ENCODE measurements at places on chromosomes 11 and 22. TPM values are rescaled to one million over a fixed set of nuclear protein-coding genes. Genes with fewer than 3 reads are reported as not detected.
A peak's percentile ranks its signal among the peaks of the same experiment; 100 is the strongest.

PARVG gene
- total RNA-seq = not detected

GPR83 gene
- total RNA-seq = not detected

DNA sequence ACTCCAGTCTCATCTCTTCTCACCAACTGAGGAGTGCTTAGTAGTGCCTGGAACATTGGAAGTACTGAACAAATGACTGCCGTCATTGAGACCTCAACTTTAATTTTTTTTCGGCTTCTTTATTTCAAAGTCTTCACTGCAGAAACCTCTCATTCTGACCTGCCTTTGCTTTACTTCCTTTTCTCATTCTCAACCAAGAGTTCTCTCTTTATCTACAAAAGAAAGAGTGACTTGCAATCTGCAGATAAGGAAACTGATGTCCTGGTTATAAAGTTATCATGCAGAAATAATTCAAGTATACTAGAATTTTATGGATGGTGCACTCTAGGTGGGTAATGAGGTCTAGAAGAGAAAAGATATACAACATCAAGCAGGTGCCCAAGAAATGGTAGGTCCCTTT, 1.2 kb upstream of the EED start:
- no peak overlapping the region for H3K27ac ChIP-seq
- no peak overlapping the region for H3K4me3 ChIP-seq
- DNase-seq = no peak
- H3K27me3 ChIP-seq = peaks cover 36% of the 10 kb centered on the region
- peaks cover 23% of the 10 kb centered on the region for H3K4me1 ChIP-seq

DNA sequence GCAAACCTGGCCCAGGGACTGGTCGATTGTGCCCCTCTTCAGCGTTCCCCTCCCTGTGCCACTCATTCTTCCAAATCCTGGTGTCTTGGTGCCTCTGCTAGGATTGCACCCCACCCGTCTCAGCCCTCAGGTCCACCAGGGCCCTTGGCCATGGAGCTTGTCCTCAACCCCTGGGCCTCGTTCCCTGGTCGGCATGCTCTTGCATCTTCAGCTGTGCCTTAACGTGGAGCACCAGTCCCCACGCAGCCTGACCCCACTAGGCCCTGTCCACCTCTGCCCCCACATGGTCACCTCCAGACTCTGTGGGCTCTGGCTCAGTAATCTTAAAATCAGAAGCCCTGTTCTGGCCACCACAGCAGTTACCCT, 61.1 kb downstream of the OSBP2 start:
- no peaks in the 10 kb centered on the region for H3K27me3 ChIP-seq
- H3K4me3 ChIP-seq = no peak overlapping the region
- H3K36me3 ChIP-seq = no peaks in the 10 kb centered on the region
- no peak for DNase-seq
- H3K27ac ChIP-seq = no peak overlapping the region

OR52M1 gene
- not detected for total RNA-seq

DNA sequence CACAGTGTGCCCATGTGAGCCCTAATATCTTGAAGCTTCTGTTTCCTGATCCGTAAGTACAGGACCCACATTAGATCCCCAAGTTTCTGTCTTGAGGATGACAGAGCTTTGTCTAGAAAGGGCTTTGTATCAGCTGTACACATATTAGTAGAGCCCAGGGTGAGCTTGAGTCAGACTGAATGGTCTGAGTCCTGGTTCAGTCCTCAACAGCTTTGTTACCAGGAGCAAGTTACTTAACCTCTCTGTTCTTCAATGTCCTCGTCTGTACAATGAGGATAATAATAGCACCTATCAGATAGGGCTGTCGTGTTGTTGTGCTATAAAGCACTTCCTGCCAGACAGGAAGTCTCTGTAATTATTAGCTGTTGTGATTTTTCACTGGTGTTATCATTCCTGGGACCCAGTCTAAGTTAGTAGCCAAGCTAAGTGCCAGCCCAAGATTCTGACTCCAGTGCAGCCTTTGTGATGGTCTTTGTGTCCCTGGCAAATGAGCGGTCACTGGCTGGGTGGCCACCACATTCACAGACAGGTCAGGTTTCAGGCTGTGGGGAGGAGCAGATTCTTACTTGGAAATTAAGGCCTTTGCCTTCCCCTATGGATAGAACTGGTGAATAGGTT, 6.8 kb downstream of the TOM1 start:
- peak overlapping the region; percentile 23 for H3K27ac ChIP-seq
- peak; percentile 10 for DNase-seq
- H3K27me3 ChIP-seq = no peaks in the 10 kb centered on the region
- peaks cover 9% of the 10 kb centered on the region for H3K36me3 ChIP-seq

- peaks cover 3% of the 10 kb centered on the region for H3K36me3 ChIP-seq
- no peaks in the 10 kb centered on the region for H3K27me3 ChIP-seq
- no peaks in the 10 kb centered on the region for H3K4me1 ChIP-seq
- H3K4me3 ChIP-seq = no peak overlapping the region
These were observed 59.7 kb upstream of the CYP2D6 start for GRCh38 chr22:42190274-42190673.

GRCh38 chr11:111826322-111826950, 44.9 kb downstream of the ALG9 start:
- peaks cover 21% of the 10 kb centered on the region for H3K36me3 ChIP-seq
- no peaks in the 10 kb centered on the region for H3K27me3 ChIP-seq
- H3K4me3 ChIP-seq = no peak overlapping the region
- peaks cover 12% of the 10 kb centered on the region for H3K4me1 ChIP-seq
- no peak overlapping the region for H3K27ac ChIP-seq

DNA sequence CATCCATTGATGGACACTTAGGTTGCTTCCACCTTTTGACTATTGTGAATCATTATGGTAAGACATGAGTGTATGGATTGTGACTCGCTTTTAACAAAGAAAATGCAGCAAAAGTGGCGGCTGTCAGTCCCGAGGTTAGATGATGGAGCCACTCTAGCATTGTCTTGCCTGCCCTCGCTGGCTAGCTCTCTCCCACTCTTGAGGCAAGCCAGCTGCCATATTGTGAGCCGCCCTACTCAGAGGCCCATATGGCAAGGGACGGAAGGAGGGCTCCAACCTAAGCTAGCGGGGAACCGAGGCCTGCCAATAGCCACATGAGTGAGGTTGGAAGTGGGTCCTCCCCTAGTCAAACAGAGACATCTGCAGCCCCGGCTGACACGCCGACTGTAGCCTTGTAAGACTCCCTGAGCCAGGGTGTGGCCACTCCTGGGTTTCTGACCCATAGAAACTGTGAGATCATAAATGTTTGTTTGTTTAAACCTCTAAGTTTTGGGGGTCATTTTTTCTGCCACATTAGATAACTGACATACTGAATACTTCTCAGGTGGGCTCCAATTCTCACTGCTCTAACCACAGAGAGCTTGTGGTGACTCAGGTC, 160.2 kb downstream of the LDLRAD3 start:
- no peaks in the 10 kb centered on the region for H3K4me1 ChIP-seq
- H3K36me3 ChIP-seq = peaks cover 19% of the 10 kb centered on the region
- no peak overlapping the region for H3K4me3 ChIP-seq
- H3K27me3 ChIP-seq = no peaks in the 10 kb centered on the region
- DNase-seq = no peak

DNA sequence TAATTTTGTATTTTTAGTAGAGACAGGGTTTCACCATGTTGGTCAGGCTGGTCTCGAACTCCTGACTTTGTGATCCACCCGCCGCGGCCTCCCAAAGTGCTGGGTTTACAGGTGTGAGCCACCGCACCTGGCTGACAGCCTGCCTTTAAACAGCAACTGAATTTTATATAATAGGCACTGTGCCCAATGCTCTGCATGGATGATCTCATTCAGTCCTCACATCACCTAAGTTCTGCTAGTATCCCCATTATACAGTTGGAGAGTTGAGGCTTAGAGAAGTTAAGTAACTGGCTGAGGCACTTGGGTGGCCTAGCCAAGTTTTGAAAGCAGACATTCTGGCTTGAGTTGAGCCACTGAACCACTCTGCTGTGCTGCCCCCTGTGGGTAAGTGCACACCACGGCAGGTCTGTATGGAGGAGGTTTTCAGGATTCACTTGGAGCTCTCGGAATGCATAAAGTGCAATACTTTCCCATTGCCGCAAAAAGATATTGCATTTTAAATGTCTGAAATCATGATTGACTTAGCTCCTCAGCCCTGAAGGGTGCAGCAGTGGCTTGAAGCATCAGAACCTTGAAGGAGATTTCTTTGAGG, 112.4 kb downstream of the LDLRAD3 start:
- DNase-seq = no peak
- H3K27me3 ChIP-seq = no peaks in the 10 kb centered on the region
- no peak overlapping the region for H3K4me3 ChIP-seq
- H3K4me1 ChIP-seq = peaks cover 5% of the 10 kb centered on the region
- no peak overlapping the region for H3K27ac ChIP-seq

YAP1 gene
- 128 TPM for total RNA-seq

GRCh38 chr22:29311464-29312217, 3.9 kb downstream of the RASL10A start:
- DNase-seq = no peak
- peaks cover 44% of the 10 kb centered on the region for H3K4me1 ChIP-seq
- H3K36me3 ChIP-seq = no peaks in the 10 kb centered on the region
- peaks cover 21% of the 10 kb centered on the region for H3K27me3 ChIP-seq
- peak overlapping the region; percentile 97 for H3K27ac ChIP-seq
- H3K4me3 ChIP-seq = no peak overlapping the region

DNA sequence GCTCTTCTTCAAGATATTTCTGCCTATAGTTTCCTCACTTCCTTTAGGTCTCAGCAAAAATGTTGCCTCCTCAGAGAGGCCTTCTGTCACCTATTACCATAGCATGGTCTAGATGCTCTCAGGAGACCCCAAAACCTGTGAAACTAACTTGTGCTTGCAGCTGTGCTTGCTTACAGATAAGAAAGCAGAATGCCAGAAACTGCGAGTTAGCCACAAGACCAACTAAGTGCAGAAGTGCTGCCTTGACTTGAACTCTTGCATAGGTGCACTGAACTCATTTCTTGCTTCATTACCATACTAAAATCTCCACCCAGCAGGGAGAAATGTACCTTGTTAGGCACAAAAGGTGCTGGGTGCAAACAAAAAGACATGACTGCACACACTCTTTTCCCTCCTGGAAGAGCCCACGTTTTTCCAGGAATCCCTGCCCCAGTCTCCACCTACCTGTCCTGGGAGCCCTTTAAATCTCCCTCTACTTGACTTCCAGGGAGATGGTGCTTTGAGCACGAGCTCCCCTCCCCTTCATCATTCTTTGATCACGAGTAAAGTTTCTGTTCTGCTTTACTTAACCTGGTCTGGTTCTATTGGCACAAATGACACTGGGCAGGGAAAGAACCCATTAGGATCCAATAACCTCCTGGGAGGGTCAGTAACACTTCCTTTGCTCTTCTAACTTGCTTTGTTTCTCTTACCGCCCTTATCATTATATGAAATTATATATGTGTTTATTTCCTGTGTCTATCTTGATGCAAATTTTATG, 137.7 kb upstream of the DDI1 start:
- H3K27ac ChIP-seq = no peak overlapping the region
- peaks cover 5% of the 10 kb centered on the region for H3K4me1 ChIP-seq
- H3K4me3 ChIP-seq = no peak overlapping the region
- no peaks in the 10 kb centered on the region for H3K36me3 ChIP-seq
- DNase-seq = no peak

- H3K27ac ChIP-seq = peak overlapping the region; percentile 91
- peaks cover 98% of the 10 kb centered on the region for H3K4me1 ChIP-seq
- peaks cover 7% of the 10 kb centered on the region for H3K36me3 ChIP-seq
- H3K27me3 ChIP-seq = no peaks in the 10 kb centered on the region
- no peak for DNase-seq
- peak overlapping the region; percentile 6 for H3K4me3 ChIP-seq
These were observed 24.3 kb downstream of the MYH9 start for GRCh38 chr22:36363349-36363981.

- no peaks in the 10 kb centered on the region for H3K4me1 ChIP-seq
- peaks cover 36% of the 10 kb centered on the region for H3K27me3 ChIP-seq
- no peak overlapping the region for H3K4me3 ChIP-seq
These were observed 56.1 kb downstream of the CHST1 start for GRCh38 chr11:45609337-45609736.

BLID gene
- 1.0 TPM for total RNA-seq

DNA sequence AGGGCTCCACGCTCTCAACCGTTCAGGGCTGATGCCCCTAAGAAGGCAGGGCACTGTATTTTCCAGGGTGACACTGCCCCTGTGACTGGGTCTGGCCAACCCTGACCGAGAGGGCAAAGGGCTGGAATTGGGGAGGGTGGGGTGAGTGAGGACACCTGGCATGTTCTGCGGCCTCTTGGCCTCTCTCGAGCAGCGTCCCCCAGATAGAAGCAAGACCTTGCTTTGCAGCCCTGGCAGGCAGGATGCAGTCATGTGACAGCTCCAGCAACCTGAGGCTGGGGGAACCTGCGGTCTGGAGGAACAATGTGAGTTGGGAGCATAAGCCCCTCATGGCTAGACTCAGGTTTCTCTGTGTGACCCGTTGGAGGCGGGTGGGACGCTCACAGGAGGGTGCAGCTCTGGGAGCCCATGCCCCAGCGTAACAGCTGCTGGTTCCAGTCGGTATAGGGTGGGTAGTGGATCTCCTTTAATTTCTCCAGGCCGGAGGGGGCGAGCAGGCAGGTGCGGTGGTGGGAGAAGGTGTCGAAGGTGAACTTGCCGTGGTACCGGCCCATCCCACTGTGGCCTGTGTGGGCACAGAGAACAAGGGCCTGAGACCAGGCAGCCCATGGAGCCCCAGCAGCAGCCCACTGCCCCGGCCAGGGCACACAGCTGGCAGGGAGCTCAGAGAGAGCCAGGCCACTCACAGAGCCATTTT, 11.4 kb downstream of the ALDH3B2 start:
- no peak for DNase-seq
- H3K4me1 ChIP-seq = no peaks in the 10 kb centered on the region
- no peaks in the 10 kb centered on the region for H3K36me3 ChIP-seq
- H3K27me3 ChIP-seq = peaks cover 3% of the 10 kb centered on the region
- no peak overlapping the region for H3K4me3 ChIP-seq

GRCh38 chr22:42621505-42622002, 6.9 kb upstream of the POLDIP3 start:
- peaks cover 17% of the 10 kb centered on the region for H3K36me3 ChIP-seq
- peak overlapping the region; percentile 33 for H3K4me3 ChIP-seq
- no peaks in the 10 kb centered on the region for H3K27me3 ChIP-seq
- DNase-seq = peak; percentile 93
- peaks cover 63% of the 10 kb centered on the region for H3K4me1 ChIP-seq

DNA sequence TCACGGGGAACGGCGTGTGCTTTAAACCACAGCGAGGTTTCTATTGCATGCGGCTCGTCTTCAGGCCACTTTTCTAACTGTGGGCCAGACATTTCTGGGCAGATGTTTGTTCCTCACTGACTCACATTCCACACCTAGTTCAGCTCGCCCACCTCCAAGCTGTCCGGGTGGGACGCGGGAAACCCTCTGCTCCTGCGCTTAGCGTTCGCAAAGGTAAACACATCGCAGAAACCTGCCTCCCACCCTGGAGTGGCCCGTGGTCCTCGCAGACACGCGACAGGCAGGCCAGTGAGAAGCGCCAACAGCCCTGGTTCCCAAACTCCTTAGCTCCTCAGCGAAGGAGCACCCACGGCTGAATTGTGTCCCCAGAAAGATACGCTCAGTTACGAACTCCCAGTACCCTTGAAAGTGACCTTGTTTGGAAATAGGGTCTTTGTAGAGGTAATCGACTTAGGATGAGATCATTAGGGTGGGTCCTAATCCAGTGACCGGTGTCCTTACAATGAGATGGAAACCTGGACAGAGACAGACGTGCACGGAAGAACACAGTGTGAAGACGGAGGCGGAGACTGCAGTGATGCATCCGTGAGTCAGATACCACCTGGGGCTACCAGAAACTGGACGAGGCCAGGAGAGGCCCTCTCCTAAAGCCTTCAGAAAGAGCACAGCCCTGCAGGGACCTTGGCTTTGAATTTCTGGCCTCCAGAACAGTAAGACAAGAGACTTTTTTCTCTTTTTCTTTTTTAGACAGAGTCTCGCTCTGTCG, 82.7 kb downstream of the CELSR1 start:
- no peak overlapping the region for H3K27ac ChIP-seq
- H3K36me3 ChIP-seq = no peaks in the 10 kb centered on the region
- peak; percentile 81 for DNase-seq
- no peak overlapping the region for H3K4me3 ChIP-seq

- DNase-seq = no peak
- no peak overlapping the region for H3K4me3 ChIP-seq
- no peak overlapping the region for H3K27ac ChIP-seq
These were observed 382.6 kb downstream of the DYNC2H1 start for GRCh38 chr11:103491777-103492176.
